Coronary artery (tissue), 2 donors: ENCODE measurements at places on chromosomes 4 and X.

- no peak for DNase-seq
These were observed 205.9 kb downstream of the SOWAHB start for GRCh38 chr4:76691807-76692582.

DNA sequence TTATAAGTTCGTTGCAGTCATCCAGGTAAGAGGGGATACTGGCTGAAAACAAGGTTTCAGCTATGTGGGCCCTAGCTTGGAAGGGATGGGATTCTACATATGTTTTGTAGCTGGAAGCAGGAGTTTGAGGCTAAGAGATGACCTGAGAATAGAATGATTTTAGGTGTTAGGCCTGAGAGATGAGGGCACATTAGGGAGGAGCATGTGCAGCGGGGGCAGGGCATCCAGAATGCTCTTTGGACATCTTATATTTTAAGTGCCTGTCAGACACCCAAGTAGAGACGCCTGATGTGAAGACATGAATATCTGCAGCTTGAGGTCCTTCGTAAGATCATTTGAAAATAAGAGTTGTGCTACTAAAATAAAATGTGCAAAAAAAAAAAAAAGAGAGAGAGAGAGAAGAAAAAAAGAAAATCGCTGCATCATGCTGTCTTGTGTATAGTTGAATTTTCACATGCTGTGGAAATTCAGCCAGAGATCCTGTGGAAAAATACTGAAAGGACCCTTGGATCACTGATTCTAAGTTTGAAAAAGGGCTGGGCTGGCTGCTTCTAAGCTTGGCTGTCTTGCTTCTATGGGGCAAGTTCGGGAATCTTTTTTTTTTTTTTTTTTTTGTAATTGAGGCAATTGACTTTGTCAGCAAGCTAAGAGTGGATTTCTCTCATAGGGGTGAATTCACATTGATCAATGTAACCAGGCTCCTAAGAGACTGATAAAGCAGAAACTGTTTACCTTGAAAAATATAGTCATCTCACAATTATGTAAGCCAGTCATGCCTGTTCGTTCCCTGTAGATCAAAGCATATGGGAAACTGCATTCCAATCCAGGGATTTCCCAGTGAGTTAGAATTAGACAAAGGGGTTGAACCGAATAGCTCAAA, 341.0 kb upstream of the GATB start:
- no peak for DNase-seq

DNA sequence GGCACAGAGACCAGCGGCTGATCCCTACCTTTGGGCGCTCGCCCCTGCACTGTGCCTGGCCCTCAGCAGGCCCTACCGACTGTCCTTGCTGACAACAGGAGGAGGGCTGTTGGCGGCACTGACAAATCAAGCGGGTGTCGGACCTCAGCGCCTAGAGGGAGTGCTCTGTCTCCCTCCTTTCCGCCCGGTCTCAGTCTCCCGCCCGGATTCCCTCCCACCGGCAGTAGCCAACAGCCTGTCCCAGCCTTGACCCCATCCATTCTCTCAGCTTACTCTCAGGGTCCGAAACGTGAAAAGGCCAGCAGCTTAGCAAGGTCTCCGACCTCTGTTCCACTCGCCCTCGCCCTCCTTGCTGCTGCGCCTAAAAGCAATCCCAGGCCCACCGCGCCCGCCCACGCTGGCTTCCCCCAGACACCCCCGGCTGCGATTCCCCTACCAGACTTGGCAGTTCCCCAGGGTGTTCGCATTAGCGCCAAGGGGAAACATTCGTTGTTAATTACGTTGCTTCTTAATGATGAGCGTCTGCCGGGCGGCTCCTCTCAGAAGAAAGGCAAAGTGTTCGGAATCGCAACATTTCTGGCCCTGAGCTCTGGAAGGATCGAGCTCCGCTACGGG, 96.2 kb downstream of the SOWAHB start:
- no peak for DNase-seq

- no peak for DNase-seq
These were observed 12.7 kb upstream of the DGKK start for GRCh38 chrX:50483283-50483682.

DNA sequence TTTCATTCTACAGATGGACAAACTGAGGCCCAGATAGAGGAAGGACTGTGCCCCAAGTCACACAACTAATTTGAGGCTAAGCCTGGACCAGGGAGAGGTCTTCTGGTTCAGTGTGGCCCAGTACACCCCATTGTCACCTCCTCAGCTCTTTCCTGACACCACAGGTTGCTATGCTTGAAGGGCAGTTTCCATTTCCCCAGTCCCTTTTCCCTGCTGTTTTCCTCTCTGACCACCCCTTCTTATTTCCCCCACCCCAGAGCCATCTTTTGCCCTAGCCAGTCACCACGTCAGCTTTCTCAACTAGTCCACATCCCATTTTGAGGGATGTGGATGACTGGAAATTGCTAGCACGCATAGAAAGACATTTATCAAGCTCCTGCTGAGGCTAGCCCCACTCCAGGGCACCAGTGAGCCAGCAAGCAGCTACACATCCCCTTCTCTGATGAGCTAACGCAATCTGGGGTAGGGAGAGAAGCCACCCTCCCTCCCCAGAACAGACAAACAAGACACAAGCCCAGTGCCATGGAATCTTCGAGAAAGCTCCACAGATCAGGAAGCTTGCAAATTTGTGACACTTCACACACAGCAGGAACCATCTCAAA, 1.3 kb downstream of the GABRE start:
- DNase-seq = peak; percentile 31

- DNase-seq = peak; percentile 29
These were observed 4.4 kb upstream of the PRKX start for GRCh38 chrX:3717742-3718420.

GRCh38 chrX:14038375-14039085, 8.8 kb upstream of the GEMIN8 start:
- no peak for DNase-seq

- DNase-seq = no peak
These were observed 4.4 kb downstream of the LRCH2 start for GRCh38 chrX:115229337-115230003.

DNA sequence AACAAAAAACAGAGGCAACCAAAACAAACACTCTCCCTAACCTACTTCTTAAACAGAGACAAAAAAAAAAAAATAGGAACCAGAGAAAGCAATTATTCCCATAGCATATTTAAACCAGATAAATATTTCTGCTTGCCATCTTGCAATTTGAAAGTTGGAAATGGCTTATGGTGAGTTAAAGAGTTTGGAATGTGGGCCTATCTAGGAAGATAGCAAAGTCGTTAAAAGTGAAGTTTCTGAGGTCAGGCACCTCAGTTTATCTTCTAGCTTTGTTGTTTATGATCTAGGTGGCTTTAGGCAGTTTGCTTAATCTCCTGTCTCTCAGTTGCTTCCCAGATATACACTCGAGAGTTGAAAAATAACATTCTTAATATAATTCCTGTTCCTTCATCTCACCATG, 284.2 kb downstream of the KCNIP4 start:
- no peak for DNase-seq

DNA sequence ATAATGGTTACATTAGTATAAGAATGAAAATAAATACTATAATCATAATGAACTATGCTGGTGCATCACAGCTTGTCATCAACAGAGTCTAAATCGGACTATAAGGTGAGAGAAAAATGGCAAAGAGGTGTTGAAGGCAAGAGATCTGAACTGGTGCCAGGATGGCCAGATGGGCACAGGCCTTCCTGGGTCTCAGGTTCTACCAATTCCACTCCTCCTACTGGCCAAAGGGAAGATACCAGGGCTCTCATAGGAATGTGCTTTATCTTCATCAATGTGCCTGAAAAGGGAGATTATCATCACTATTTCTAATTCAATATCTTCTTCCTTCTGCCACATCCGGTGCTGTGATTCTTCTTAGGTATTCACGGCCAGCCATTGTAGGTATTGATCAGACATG, 107.6 kb downstream of the GASK1B start:
- DNase-seq = no peak

- DNase-seq = no peak
These were observed 21.9 kb upstream of the ANXA3 start for GRCh38 chr4:78529569-78530209.

DNA sequence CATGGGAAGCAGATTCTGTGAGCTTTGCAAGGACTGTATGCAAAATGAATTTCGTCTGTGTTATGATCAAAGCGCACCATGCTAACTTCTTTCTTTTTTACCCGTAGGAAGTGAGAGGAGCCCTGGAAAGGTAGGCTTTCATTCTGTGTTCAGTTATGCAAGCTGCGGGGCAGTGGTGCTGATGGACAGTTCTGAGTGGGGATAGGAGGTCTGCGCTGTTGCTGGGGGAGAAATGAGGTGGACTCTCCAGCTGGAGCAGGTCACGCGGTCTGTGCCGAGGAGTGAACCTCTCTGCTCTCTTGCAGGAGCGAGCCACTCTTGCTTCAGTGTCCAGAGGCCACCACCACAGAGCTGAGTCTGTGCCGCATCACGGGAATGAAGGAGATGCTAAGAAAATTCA, 4.5 kb downstream of the TRIML1 start:
- DNase-seq = no peak

DNA sequence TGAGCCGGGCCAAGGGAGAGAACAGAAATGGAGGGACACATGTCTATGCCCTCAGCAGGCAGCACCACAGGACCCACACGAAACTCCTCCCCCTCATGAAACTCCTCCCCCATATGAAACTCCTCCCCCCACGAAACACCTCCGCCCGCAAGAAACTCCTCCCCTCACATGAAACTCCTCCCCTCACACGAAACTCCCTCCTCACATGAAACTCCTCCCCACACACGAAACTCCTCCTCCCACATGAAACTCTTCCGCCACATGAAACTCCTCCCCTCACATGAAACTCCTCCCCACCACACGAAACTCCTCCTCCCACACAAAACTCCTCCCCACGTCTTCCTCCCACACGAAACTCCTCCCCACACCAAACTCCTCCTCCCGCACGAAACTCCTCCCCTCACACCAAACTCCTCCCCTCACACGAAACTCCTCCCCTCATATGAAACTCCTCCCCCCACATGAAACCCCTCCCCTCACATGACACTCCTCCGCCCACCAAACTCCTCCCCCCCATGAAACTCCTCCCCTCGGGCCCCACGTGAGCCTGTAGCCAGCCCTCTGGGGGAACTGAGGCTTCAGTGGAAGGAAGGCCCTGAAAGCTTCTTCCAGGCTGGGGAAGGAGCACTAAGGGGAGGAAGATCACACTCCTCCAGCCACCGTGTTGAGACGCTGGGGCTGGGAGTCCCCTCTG, 15.2 kb downstream of the ADRA2C start:
- DNase-seq = no peak

GRCh38 chr4:14262221-14262620, 634.7 kb upstream of the BOD1L1 start:
- no peak for DNase-seq

DNA sequence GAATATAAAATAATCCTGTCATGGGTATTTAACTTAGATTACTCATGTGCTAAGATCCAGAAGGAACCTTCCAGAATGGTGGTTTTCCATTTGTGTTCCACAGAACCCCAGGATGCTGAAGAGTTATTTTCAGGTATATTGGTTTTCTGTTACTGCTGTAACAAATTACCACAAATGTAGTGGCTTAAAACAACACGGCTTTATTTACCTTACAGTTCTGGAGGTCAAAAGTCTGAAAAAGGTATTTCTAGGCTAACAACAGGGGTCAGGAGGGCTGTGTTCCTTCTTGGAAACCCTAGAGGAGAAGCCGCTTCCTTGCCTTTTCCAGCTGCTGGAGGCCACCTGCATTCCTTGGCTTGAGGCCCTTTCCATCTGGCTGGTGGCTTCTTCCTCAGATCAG, 57.9 kb upstream of the HPSE start:
- no peak for DNase-seq

GRCh38 chr4:64682946-64683345, 273.7 kb upstream of the TECRL start:
- no peak for DNase-seq

- no peak for DNase-seq
These were observed 12.4 kb upstream of the CYBB start for GRCh38 chrX:37767430-37767829.

- DNase-seq = no peak
These were observed 39.6 kb downstream of the HTRA3 start for GRCh38 chr4:8308856-8309771.

DNA sequence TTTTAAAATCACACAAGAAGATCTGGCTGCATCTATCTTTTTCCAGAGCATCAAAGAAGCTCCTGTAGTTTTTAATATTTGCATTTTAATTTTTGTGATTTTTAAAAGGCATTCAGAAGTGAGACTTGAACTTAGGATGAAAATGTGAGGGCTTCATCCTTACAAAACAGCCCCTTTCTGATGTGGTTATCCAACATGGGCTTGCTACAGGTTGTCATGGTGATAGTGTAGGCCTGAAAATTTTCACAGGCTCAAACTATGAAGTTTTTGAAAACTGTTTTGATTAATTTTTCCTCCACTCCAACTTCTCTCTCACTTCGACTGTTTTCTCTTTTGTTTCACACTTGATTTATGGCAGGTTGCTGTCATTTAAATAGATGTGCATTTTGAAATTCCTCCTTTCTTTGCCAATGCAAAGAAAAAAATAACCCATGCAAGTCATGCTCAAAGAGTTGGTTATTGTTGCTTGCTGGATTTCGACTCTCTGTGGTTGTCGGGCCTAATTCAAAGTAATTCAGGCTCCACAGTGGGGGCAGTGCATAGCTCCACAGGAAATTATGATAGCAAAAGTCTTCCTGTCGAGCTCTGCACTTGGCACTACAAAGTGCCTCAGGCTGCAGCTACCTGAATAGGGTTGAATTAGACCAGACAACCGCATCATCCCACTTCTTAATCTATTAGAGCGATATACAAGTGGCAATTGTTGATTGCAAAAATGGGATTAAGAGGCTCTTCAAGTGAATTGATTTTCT, 201.0 kb upstream of the GPR101 start:
- no peak for DNase-seq

GRCh38 chr4:148901075-148901705, 459.0 kb upstream of the NR3C2 start:
- no peak for DNase-seq

GRCh38 chrX:76454456-76454927, 27.0 kb downstream of the MAGEE1 start:
- no peak for DNase-seq

GRCh38 chrX:29947225-29947624, 268.1 kb upstream of the MAGEB2 start:
- DNase-seq = no peak

DNA sequence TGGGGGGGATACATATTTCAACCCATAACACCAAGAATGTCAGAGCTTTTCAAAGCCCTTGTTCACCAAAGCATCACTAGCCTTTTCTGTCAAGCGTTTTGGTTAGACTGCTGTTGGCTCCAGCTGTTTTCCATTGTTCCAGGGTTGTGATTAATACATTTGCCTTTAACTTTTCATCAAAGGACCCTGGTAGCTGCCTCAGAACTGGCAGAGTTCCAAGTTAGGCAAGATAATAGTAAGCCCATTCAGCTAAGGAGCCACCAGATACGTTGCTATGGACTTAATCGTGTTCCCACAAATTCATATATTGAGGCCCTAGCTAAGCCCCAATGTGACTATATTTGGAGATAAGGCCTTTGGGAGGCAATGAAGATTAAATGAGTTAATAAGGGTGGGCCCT, 37.1 kb downstream of the ENOPH1 start:
- no peak for DNase-seq
